ENCODE measurements at places on chromosomes 6 and 20.

DNA sequence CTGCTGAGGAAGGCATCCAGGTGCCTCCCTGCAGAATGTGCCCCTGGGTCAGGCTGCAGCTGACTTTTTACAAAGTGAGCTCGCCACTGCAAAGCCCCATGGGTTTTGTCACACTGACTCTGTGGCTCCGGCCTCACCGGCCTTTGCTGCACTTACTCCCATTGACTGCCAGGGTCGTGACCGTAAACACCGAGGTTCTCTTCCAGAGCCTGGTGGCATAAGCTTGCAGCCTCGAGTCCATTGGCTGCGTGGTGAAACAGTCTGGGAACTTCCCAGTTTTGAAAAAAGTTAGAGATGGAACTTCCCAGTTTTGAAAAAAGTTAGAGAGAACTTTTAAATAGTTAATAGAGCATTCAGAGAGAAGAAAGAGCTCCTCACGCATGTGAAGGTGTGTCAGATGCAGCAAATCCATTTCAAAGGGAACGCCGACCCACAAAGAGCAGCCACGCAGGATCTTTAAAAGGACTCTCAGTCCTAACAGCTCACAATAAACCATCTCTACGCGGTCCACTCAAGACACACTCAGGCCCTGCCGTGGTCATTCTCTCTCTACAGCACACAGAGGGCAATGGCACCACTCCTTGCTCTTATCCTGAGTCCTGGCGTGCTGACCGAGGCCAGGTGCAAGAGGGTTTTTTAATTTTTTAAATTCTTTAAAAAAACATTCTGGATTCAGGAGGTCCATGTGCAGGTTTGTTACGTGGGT, 12.8 kb downstream of the RAMACL start:
- no peak for DNase-seq

DNA sequence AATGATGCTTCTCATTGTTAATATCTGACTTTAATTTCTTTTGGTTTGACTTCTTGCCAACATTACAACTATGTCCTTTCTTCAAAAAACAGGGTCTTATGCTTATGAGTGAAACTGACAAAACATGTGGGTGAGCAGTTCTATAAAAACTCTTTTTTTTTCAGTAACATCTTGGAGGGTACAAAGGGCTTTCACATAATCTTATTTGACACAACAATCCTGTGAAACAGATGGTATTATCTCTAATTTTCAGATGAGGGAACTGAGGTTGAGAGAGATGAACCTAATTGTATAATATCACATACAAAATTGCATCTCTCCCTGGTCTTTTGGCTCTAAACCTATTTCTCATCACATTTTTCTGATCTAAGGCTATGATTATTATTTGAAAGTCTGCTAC, 38.3 kb downstream of the MAPK14 start:
- DNase-seq, result no peak

GRCh38 chr6:57283911-57284455, 33.4 kb upstream of the PRIM2 start:
- no peak for DNase-seq

- DNase-seq, result no peak
These were observed 78.3 kb upstream of the MMS22L start for GRCh38 chr6:97361286-97361685.

- no peak for DNase-seq
These were observed 89.5 kb downstream of the SLX4IP start for GRCh38 chr20:10524643-10525042.

- DNase-seq, result no peak
These were observed 11.4 kb downstream of the IYD start for GRCh38 chr6:150380256-150380655.

DNA sequence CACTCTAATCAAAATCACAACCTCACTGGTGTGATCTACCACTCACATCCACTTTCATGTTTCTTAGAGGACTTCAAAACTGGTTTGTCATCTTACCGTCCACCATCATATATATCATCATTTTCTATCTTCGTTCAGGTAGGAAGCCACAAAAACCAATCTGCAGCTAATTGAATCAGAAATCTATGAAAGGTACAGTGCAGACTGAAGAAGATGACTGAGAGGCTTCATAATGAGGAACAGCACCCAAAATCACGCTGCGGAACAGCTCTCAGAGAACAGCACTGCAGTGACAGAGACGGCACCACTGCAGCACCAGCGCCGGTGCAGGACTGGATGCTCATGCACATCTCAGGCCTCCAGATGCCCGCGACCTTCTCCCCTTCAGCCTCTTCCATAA, 13.0 kb downstream of the GMDS start:
- DNase-seq, result no peak

DNA sequence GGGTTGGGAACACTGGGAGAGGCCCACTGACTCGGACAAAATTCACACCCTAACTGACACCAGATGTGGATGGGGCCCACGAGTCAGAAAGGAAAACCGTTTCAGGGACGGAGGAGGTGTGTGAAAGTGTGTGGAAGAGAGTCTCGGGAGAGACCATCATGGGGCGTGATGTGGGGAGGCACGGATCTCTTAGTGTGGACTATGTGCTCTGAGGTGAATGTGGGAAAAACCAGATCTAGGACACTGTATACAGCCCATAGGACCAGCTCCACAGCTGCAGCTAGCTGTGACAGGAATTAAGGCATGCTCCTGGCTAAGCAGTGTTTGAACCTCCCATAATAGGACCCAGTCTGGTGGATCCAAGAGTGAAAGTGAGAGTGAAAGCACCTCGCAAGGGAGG, 691.3 kb downstream of the PHF3 start:
- no peak for DNase-seq

DNA sequence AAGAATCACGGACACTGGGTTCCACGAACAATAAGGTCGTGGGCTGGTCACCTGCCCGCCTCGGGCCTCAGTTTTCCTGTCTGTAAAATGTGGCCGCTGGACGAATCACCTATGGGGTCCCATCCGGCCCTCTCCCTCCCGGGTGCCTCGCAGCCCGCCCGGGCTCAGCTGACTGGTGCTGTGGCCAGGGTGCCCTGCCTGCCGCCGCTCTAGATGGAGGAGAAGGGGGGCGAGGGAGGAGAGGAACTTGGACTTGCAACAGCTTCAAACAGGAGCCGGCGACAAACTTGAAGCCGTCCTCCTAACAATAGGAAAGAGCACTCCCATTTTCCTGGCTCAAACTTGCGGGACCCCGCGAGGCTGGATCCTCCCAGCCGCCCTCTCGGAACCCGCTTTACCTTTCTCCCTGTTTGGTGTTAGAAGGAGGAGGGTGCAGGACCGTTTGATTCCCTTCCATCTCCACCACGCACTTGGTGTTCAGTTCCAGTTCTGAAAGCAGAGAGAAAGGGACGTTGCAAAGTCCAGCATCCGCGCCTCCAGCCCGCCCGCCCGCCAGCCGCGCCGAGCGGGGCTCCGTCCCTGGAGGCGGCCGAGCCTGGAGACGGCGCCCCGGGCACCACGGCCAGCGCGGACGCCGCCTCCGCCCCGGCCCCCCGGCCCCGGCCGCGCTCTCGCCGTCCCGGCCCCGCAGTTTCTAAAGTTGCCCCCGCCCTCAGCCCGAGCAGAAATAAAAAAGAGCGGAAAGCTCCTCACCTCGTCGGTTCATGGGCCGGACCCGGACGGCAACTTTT, 584 bp downstream of the KIF13A start:
- no peak for DNase-seq

DNA sequence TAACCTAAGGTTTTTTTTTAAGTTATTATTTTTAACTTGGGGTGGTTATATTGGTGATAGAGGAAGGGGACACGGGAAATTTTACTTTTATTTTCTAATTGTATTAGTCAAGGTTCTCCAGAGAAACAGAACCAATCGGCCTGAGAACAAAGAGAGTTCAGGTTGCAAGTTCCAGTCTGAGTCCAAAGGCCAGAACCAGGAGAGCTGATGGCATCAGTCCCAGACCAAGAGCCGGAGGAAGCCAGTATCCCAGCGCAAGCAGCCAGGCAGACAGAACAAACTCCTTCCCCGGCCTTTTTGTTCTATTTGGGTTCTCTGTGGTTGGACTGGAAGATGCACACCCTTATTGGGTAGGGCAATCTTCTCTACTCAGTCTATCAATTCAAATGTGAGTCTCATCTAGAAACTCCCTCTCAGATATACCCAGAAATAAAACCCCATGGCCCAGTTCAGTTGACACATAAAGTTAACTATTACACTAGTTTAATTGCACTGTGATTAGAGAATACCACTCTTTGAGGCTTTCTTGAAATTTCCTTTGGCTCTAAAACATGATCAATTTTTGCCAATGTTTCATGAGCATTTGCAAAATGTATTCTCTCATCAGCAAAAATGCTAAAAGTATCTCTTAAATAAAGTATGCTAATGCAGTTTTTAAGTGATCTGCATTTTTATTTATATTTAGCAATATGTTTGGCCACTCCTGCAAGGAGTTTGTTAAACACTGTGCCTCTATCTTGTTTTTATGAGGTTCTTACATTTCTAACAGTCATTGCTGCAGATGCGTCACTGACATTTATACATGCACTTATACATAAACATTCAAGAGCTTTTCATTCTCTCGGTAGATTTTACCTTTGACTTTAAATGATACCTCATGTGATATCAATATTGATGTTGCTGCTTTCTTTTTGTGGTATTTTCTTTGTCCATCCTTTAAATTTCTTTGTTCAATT, 103.2 kb upstream of the SSTR4 start:
- DNase-seq, result no peak

DNA sequence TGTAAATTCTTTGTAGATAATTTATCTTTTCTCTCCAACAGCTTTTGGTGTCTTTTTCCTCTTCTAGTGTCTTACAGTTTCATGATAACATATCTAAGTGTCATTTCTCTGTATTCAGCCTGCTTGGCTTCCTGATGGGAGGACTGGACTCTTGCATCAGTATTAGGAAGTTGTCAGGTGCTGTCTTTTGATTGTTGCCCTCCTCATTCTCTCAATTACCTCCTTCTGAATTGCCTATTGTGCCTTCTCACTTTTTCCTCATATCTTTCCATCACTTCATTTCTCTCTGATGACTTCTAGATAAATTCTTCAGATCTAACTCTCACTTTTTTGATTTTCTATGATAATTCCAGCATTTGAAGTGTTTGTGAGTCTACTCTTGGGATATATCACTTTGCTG, 154.4 kb upstream of the MLIP start:
- no peak for DNase-seq

DNA sequence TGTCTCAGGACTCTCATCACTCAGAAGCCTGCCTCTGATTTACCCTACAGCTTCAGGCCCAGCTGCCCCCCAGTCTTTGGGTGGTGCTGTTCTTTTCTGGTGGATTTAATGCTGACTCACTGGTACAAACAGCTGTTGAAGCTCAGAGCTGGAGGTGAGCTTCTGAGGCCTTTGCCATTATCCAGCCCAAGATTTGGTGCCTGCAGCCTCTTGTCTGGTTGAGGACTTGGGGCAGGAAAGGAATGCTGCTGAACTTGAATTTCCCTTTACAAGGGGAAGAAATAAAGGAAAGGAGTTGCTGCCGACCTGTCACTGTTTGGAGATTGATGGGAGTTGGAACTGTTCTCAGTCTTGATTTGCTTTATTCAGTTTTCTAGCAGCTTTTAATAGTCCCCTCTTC, 19.8 kb downstream of the ABCF1 start:
- DNase-seq, result no peak

GRCh38 chr6:144873623-144874378, 588.7 kb downstream of the UTRN start:
- DNase-seq, result no peak
